Activated CD8-positive, alpha-beta memory T cell treated with anti-CD3 and anti-CD28 coated beads, Interleukin-2, amount 10 ng/mL, durations not matched to agents 7 days and 5 days (primary cell): ENCODE measurements at places on chromosomes 7 and 10. TPM values are rescaled to one million over a fixed set of nuclear protein-coding genes. Genes with fewer than 3 reads are reported as not detected.

GRCh38 chr7:42319631-42320030, 82.6 kb upstream of the GLI3 start:
- no peak overlapping the region for H3K27ac ChIP-seq
- H3K4me3 ChIP-seq, result no peak overlapping the region
- H3K4me1 ChIP-seq, result no peaks in the 10 kb centered on the region
- no peaks in the 10 kb centered on the region for H3K27me3 ChIP-seq
- no peak for DNase-seq
- H3K36me3 ChIP-seq, result no peaks in the 10 kb centered on the region

DNA sequence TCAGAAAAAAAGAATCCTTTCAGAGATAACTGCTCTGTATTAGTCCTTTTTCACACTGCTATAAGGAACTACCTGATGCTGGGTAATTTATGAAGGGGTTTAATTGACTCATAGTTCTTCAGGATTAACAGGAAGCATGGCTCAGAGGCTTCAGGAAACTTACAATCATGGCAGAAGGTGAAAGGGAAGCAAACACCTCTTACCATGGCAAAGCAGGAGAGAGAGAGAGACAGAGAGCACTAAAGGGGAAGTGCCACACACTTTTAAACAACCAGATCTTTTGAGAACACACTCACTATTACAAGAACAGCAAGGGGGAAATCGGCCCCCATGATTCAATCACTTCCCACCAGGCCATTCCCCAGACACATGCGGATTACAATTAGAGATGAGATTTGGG, 114.2 kb downstream of the TES start:
- no peak overlapping the region for H3K27ac ChIP-seq
- DNase-seq, result no peak
- H3K4me3 ChIP-seq, result no peak overlapping the region
- H3K4me1 ChIP-seq, result no peaks in the 10 kb centered on the region

DNA sequence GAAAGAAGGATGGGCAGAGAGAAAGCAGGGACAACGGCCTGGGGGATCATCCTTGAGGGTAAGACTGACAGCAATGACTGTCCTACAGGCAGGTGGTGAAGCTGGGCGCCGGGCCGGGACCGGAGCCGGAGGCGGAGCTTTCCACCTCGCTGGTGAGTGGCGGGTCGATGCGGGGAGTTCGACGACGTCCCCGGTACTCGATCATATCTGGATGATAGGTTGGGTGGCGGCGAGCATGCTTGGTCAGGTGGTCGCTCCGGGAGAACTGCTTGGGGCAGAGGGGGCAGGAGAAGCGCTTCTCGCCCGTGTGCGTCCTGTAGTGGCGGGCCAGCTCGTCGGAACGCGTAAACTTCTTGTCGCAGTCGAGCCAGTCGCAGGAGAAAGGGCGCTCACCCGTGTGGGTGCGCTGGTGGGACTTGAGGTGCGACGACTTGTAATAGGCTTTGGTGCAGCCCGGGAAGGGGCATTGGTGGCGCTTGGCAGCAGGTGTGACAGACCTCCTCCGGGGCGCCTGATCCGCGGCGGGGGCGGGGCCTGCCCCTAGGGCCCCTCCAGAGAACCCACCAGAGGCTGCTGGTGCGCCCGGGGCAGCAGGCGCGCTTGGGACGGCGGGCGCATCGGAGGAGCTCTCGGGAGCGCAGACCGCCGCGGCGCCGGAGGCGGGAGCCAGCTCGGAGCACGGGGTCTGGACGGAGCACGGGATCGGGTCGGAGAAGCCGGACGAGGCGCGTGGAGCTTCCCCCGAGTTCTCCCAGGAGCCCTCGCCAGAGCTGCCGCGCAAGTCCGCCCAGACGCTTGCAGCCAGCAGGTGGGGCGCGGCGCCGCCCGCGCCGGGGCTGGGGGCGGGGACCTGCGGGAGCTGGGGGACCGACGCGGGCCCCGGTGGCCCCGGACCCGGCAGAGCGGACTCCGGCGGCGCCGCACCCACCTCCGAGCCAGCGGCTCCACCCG, 752 bp downstream of the KLF14 start:
- peaks cover 85% of the 10 kb centered on the region for H3K27me3 ChIP-seq
- H3K4me1 ChIP-seq, result peaks cover 8% of the 10 kb centered on the region
- no peak overlapping the region for H3K27ac ChIP-seq

The CUBN gene
- 0.56 TPM for total RNA-seq

The CSGALNACT2 gene
- 38.0 TPM for total RNA-seq

The CPN1 gene
- total RNA-seq, result not detected

The AMPH gene
- not detected for total RNA-seq
